ENCODE measurements at places on chromosomes 4 and X.

DNA sequence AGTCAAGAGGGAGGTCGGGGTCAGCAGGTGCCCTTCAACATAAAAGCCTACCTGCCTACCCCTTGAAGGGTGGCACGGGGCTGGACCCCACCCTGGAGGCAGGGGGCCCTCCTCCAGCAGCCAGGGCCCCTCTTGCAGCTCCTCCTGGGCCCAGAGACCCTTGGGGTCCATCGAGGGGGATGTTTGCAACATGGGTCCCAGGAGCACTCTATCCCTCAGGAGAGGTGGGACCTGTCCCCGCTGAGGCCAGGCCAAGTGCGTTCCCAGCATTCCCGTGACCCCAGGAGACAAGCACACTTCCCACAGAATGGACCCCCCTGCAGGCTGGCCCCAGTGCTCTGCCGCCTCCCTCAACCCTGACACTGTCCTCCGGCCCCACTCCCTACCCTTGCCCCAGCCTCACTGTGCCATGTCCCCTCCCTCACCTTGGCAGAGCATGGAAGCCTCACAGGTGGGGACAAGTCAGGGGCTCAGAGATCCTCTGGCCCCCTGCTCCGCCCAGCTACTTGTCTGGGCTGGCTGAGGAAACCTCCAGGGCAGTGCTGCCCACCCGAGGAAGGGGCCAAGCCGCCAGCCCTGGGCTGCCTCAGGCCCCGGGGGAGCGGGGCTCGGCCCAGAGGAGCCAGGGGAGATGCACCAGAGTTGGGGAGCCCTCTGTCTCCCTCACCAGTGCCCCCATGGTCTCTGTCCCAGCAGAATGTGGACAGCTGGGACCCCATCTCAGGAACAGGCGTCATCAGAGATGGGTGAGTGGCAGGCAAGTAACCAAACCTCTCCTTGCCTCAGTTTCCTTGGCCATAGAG, 2.2 kb downstream of the MXD4 start:
- DNase-seq = no peak

GRCh38 chr4:88609387-88609786, 17.1 kb downstream of the HERC3 start:
- no peak for DNase-seq

GRCh38 chr4:178293601-178294000, 851.4 kb upstream of the AGA start:
- DNase-seq = no peak

- peak; percentile 27 for DNase-seq
Observed at GRCh38 chrX:141320801-141321200, 78.5 kb upstream of the SPANXC start.

GRCh38 chrX:122187069-122187713, 996.9 kb upstream of the GRIA3 start:
- no peak for DNase-seq

GRCh38 chr4:36509845-36510244, 228.4 kb downstream of the DTHD1 start:
- DNase-seq = no peak

DNA sequence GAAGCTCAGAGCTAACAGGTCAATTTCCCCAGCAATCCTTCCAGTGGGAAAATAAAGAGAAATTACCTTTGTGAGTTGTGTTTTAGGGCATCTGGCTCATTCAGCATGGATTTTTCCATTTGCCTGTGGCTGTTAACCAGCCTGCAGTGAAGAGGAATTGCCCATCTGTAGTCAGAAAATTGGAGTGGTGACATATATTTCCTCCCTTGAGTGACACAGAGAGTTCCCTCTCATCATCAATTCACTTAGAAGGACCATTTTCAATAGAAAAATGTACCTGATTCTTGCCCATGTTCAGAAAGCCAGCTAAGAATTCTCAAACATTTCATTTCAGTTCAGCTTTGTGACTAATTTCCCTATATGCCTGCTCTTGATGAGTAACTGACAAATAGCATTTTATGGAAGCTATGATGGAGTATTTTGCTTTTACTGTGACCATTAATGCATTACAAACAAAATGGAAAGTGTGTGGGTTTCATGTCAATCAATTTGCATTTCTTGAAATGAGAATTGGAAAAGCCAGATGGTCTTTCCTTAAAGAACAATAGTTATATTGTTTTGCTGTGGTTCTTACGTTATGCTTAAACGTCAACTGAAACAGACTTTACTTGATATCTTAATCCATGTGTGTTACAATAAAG, 155.8 kb downstream of the NWD2 start:
- no peak for DNase-seq

- DNase-seq = no peak
Observed at GRCh38 chrX:843306-843705, 212.7 kb downstream of the SHOX start.

- no peak for DNase-seq
Observed at GRCh38 chr4:96630839-96631238, 790.9 kb downstream of the PDHA2 start.

DNA sequence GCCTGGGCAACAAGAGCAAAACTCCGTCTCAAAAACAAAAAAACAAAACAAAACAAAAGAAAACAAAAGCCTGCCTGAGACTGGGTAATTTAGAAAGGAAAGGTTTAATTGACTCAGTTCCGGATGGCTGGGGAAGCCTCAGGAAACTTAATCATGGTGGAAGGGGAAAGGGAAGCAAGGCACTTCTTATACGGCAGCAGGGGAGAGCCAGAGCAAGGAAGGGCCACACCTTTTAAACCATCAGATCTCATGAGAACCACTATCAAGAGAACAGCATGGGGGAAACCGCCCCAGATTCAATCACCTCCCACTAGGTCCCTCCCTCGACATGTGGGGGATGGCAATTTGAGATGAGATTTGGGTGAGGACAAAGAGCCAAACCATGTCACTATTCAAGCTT, 122.2 kb downstream of the UBE2K start:
- DNase-seq = no peak

DNA sequence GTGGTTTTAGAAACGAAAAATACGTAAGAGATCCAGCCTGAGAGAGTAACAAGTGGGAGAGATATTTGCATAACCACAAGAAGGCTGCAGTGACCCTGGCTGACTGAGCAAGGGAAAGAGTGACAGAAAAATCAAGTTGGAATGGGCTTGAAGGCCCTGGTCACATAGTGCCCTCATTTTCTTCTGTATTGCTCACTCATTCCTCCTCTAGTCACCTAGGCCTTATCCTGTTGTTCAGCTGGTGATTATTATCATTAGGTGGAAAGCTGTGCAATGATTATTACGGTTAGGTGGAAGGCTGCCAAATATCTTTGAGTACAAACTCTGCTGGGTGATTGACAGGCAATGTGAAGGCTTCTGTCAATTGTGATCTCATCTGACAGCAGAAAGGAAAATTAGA, 2384.1 kb downstream of the PCDH7 start:
- no peak for DNase-seq

DNA sequence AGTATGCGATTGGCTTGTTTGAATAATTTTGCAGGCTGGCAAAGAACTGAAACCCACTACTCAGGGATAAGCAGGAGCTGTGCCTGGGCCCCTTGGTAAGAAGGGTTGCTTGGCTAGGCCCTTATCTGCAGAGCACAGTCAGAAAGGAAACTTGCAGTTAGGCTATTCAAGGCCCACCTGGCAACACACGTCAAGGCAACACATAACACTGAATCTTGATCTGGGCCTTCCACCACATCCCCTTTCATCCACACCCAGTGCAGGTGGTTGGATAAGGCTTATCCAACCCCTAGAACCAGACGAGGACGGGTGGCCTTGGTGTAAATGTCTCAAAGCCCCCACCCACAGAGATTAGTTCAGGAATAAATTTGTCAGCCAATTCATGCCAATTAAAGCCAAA, 72.8 kb upstream of the NEIL3 start:
- DNase-seq = no peak

- no peak for DNase-seq
Observed at GRCh38 chr4:41866799-41867677, 68.2 kb upstream of the TMEM33 start.

- DNase-seq = no peak
Observed at GRCh38 chr4:94957030-94957429, 199.3 kb downstream of the BMPR1B start.

DNA sequence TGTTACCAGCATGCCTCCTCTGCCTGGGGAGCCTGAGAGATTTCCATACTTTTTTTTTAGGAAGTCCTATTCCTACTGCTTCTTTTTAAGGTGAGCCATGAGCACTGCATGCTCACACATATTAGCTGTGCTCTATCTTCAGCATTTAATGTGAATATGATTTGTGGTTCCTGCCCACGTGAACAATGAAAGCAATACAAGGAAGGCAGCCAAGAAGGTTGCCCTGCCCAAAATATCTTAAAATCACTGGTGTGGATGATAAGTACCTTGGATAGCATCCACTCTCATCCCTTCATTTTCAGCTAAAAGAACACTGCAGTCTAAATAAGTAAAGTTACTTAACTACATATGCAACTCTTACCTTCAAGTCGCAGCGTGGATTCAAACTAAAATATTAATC, 607.5 kb downstream of the PACRGL start:
- no peak for DNase-seq

DNA sequence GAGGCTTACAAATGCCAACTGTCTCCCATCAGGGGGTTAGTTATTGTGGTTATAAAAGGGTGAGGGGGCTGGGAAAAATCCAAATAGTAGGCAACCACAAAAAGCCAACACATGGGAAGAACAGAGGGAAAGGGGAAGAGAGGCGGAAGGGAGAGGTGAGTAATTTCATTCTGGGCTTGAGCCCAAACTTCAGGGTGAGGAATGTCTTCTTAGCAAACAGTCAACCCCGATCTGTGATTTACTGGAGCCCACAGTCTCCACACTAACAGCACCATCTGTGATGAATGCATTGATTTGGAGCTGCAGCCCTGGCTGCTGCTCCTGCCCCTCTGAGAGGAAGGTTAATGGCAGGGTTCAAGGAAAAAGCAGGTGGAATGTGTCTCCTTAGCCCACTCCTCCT, 162.2 kb upstream of the GPR101 start:
- DNase-seq = peak; percentile 3

DNA sequence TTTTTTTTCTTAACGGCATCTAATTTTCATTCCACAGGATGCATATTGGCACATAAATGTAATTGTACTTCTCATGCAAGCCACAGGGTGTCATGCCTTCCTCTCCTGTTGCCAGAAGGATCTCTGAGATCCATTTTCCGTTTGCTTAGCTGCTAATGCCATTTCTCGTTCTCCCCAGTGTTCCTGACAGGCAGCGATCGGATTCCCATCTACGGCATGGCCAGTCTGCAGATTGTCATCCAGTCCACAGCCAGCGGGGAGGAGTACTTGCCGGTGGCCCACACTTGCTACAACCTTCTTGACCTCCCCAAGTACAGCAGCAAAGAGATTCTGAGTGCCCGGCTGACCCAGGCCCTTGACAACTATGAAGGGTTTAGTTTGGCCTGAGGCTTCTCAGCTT, 8.9 kb upstream of the NAP1L5 start:
- DNase-seq = peak; percentile 55

- no peak for DNase-seq
Observed at GRCh38 chr4:156778093-156778492, 193.5 kb downstream of the PDGFC start.

- peak; percentile 8 for DNase-seq
Observed at GRCh38 chr4:155025762-155026457, 182.5 kb upstream of the NPY2R start.

- no peak for DNase-seq
Observed at GRCh38 chrX:70656304-70656703, 211.7 kb downstream of the DLG3 start.

GRCh38 chr4:74996996-74997395, 64.1 kb downstream of the PARM1 start:
- no peak for DNase-seq

DNA sequence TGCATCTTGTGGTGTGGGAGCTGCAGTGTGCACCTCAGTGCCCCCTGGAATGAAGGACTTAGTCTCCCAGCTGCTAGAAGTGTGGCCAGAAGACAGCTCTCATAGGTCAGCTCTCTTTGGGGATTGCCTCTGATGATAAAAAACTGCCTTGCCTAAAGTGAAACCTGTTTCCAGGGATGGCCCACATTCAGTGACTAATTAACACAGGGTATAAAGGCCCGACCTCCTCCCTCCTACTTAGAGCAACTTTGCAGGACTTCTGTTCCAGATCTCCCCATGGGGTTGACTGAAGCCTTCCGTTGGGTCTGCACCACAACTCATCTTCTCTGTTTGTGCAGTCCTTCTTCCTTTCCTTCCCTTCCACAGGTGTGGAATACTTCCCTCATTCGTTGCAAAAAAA, 53.2 kb downstream of the SPINK2 start:
- no peak for DNase-seq

- no peak for DNase-seq
Observed at GRCh38 chr4:122673252-122673651, 52.4 kb upstream of the IL21 start.

Measured in EL (cell line).